NCI-H1694 (cell line): ENCODE measurements at places on chromosomes 4 and X.

- no peak for DNase-seq
Observed at GRCh38 chr4:86595426-86595805, 1.3 kb downstream of the PTPN13 start.

DNA sequence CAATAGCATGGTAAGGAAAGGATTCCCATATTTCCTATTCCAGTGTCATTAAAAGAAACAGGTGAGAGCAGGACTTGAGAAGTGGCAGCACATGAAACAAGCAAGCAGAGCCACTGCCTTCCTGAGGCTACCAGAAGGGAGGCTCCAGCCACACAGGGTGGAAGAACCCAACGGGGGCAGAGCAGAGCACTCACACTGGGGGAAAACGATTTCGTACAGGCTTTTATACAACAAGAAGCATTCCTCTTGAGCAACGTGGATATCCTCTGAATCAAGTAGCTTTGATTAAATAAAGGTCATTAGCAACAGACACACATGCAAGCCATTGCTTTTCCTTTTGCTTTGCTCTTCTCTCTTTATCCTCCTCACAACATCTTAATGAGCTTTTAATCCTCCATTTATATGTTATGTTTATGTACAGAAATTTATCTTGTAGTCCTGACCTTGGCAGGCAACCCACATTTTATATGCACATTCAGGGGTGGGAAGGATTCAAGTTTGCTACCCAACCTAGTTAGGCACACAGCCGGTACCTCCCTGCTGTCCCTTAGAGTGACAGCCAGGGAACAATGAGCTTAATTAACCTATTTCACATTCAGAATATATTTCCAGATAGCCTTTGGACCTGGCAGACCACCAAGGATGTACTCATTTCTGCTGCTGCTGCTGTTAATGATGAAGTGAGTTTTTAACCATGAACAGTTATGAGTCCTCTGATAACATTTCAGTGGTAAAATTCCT lies 202.1 kb downstream of the ARHGAP24 start:
- DNase-seq, result no peak

- no peak for DNase-seq
Observed at GRCh38 chr4:155578726-155579370, 87.8 kb upstream of the GUCY1A1 start.

DNA sequence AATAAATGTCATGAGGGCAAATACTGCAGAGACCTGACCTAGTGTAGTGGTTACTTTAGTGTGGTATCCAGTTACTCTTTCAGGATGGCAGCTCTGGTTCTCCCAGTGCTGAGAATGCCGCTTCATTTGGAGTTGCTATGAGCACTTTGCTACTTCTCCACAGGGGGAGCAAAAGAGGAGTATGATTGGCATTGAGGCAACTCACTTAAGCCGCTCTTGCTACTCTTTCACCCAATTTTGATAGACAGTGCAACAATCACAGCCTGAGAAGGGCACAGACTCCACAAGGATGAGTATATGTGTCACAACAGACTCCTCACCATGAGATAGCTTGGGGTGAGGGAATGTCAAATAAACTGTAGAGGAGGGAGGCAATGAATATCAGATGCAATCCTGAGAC lies 81.2 kb downstream of the NPY1R start:
- no peak for DNase-seq

- DNase-seq, result no peak
Observed at GRCh38 chr4:79331126-79331876, 5.4 kb upstream of the NAA11 start.

- DNase-seq, result no peak
Observed at GRCh38 chr4:1684506-1685234, 557 bp upstream of the FAM53A start.

DNA sequence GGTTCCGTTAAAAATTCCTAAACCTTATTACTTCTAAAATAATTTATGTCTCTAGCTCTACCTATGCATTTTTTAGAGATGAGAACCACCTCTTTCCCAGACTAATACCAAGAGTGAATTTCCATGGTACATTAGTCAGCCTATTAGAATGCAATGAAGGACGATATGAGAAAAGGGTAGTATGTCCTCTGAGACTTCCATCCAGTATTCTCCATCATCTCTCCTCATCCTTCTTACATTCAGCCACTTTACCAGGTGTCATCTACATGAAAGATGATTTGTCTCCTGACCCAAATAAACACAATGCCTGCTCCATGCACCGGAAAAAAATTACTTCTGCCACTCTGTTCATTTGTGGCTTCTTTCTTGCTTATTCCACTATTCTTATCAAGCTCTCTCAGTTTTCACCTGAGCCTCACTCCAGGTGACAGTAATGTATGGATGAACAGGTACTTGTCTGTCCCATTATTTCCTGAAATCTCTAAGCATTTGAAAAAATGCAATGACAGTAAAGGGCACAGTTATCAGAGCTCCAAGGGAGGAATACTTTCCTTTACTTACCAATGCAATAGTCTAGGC lies 97.9 kb downstream of the MAB21L2 start:
- DNase-seq, result no peak

GRCh38 chr4:19417256-19417655 lies 834.4 kb upstream of the SLIT2 start:
- no peak for DNase-seq

- DNase-seq, result no peak
Observed at GRCh38 chrX:138006180-138006579, 440.3 kb downstream of the ZIC3 start.

DNA sequence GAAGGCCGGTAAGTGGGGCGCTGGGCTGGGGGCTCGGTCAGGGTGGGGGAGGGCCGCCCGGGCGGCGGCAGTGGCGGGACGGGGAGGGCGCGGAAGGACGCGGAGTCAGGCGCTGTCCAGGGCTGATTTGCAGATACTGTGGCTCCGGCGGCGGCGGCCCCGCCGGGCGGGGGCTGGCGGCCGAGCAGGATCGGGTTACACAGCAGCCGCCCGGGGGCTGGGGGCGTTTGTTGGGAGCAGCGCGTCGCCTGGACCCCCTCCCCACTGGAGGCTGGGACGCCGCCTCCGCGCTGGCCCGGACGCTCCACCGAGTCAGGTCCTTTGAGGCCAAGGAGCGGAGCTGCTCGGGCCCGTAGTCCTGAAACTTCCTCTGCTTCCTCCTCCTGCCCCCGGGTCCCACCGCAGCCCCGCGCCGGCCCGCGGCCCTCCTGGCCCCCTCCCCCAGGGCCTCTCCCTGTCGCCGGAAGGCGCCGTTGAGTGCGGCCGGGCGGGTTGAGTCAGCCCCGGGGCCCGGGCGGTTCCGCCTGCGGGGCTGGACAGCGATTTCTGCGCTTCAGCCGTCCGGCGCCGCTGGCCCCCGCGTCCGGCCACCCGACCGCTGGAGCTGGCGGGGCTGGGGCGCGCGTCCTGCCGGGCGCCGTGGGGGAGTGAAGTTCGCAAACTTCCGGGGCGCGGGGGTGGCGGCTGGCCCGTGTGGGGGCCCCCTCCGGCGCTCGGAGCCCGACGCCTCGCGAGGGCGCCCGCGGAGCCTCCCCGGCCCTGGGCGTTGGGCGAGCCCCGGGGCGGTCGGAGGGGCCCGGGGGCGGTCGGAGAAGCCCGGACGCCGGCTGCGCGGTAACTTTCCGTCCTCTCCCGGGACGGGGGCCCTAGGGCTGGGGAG lies 746 bp downstream of the REST start:
- DNase-seq, result no peak

DNA sequence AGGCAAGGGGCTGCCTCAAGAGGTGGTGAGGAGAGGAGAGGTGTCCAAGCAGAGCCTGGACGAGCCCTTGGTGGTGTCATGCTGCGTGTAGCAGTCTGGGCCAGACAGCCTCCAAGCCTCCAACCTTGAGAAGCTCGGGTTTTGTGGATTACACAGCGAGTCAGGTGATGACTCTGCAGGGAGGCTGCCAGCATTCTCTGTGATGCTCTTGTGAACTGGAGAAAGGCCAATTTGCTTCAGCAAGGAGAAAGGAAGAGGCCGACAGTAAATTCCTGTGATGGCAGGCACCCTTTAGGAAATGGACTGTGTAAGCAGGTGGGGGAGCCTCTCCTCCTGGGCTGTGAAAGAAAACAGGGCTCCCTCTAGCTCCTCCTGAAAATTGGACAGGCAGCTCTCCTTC lies 36.0 kb upstream of the CD99L2 start:
- DNase-seq, result no peak

DNA sequence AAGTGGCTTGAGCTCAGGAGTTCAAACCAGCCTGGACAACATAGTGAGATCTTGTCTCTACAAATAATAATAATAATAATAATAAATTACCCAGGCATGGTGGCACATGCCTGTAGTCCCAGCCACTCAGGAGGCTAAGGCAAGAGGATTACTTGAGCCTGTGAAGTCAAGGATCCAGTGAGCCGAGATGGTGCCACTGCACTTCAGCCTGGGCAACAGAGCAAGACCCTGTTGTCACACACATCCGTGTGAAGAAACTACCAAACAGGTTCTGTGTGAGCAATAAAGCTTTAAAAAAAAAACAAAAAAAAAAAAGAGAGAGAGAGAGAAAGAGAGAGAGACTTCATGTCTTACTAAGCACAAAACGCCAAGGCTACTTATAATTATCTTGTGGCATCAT lies 42.5 kb downstream of the ANOS1 start:
- DNase-seq, result no peak

DNA sequence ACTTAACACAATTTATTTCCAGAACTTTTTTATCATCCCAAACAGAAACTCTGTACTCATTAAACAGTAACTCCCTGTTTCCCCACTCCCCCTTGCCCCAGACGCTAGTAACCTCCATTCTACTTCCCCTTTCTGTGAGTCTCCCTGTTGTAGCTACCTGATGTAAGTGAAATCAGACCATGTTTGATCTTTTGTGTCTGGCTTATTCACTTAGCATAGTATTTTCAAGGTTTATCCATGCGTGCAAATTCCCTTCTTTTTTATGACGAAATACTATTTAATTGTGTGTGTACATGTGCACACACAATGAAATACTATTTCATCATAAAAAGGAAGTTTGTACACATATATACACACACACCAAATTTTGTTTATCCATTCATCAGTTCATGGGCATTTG lies 5.2 kb downstream of the PKD2 start:
- no peak for DNase-seq

DNA sequence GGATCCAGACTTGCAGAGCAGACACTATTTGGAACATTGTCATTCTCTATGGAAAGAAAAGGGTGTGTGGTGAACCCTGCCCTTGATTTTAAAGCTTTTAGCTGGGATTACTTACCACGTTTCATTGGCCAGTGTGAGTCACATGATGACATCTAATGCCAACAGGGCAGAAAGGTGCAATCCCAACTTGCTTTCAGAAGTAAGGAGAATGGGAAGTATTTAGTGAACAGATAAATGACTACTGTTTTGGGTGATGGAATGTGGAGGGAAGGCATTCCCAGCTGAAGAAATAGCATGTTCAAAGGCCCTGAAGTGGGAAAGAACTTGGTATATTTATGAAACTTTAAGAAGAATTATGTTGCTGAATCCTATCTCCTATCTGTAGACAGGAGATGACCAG lies 44.5 kb downstream of the SYTL5 start:
- no peak for DNase-seq

DNA sequence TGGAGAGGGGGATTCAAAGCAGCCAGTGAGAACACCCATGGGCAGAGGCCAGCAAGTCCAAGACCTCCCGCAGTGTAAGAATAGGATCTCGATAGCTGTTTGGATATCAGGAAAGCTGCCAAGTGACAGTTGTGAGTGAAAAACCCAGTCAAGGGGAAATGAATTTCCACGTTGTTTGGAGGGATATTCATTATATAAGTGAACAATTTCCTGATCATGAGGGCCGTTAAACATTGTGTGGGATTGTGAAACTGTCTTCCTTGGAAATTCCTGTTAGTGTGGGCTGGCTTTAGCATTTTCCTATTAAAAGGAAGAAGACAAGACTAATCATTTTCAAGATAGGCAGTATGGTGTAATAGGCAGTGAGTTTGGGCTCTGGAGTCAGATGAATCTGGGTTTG lies 15.0 kb downstream of the CLDN2 start:
- no peak for DNase-seq

GRCh38 chr4:164937576-164938270 lies 39.7 kb downstream of the TRIM61 start:
- no peak for DNase-seq

DNA sequence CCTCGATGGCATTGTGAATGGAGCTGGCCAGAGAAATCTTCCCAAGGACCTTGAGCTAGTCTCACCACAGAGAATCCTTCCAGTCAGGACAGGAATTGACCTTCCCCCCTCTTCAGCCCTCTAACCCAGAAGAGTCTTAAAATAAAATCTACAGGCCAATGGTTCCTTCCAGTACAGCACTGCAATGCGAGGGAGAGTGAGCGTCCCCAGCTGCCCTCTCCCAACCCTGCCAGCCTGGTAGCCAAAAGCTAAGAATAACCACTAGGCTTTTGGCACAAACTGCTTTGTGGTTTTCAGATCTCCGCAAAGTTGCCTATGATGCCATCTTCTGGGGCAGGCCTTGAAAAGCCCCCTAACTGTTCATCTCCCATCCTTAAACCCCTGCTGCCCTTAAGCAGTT lies 175.1 kb downstream of the AR start:
- no peak for DNase-seq

DNA sequence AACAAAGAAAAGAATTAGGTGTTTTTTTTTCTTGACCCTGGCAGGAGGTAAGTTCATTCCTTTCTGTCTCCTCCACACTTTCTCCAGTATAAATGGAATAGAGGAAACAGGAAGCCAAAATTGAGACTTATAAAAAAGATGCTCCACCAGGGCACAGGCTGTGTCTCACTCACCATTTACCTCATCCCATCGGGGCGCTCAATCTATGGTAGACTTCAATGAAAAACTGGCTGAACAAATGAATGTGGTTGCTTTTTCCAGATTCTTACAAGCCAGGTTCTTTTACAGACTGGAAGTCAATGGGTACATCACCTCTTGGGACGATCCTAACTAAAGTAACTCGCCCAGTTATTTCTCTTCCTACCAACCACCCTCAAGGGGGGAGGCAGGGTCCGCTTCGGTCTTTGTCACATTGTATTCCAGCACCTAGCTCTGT lies 685 bp downstream of the COMMD8 start:
- no peak for DNase-seq

- DNase-seq, result no peak
Observed at GRCh38 chrX:41339148-41339547, 5.2 kb downstream of the DDX3X start.

DNA sequence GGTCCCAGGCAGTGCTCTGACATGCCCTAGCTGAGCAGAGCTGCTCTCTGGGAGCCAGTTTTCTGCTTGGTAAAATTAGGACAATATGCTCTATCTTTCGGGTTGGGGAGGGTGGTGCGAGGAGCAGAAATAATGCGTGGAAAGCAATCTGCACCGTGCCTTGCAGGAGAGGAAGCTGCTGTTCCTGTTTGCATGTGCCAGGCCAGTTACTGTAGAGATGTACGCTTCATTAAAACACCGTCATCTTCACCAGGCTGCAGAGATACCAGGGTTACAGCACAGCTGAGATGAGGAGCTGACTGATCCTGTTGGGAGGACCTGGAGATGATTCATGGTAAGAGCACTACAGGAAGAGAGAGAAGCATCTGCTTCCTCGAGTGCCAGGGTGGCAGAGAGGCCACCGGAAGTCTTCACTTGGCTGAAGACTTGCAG lies 29.5 kb upstream of the IRF2 start:
- no peak for DNase-seq

DNA sequence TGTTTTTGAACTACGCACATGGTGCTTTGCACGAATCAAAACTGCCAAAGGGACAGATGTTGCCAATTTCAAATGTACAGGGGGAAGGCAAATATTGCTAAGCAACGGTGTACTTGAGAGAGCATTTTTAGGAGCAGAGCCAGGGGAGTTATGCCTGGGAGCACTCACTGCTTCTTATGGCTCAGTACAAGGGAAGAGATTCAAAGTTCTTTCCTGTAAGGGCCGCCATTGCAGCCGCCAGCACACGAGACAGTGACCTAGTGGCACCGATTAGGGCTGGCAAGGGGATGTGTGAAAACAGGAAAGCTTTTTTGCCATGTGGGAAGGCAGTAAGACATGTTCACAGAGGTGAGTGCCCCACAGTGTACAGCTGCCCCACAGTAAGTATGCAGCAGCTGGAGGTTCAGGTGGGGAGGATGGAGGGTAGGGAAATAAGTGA lies 133.8 kb downstream of the AFF1 start:
- peak; percentile 90 for DNase-seq
